ENCODE measurements at places on chromosomes 4 and X.

DNA sequence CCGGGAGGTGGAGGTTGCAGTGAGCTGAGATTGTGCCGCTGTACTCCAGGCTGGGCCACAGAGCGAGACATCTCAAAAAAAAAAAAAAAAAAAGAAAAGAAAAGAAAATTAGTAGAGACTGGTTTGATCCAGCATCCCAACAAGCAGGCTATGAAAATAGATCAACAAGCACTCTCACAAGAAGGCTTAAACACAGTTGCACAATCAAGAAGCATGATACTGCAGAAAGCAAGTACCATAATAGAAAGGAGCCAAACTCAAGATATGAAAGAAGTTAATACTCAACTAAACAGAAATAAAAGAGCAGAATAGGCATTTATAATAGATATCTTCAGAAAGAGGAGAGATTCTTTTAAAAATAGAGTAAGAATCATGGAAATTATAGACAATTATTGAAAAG is 10.6 kb downstream of the TLR6 start:
- DNase-seq = no peak

DNA sequence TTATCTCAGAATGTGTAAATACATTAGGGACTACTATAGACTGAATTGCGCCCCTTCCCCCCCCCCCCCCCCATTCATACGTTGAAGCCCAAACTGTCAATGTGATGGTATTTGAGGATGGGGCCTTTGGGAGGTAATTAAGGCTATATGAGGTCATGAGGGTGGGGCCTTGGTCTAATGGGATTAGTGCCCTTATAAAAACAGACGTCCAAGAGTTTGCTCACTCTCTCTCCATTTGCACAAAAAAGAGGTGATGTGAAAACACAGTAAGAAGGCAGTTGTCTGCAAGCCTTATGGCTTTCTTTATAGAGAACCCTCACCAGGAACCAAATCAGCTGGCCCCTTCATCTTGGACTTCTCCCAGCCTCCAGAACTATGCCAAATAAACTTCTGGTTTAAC is 15.3 kb downstream of the SPACA5 start:
- no peak for DNase-seq

DNA sequence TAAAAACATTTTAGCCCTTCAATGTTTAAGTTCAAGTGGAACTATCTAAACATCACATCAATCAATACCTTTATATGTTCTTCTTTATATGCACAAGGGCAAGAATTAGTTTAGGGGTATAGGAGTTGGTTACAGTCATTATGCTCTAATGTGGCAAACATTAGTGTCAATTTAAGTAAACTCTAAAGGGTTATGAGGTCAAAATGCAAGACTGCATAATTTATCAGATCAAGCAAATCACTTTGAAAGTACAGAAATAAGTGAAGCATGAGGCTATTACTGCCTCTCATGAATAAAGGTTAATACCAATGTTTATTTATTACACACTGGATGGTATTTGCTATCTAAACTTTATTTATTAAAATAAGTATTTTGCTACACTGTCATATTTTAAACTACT is 59.7 kb downstream of the MAB21L2 start:
- DNase-seq = no peak

DNA sequence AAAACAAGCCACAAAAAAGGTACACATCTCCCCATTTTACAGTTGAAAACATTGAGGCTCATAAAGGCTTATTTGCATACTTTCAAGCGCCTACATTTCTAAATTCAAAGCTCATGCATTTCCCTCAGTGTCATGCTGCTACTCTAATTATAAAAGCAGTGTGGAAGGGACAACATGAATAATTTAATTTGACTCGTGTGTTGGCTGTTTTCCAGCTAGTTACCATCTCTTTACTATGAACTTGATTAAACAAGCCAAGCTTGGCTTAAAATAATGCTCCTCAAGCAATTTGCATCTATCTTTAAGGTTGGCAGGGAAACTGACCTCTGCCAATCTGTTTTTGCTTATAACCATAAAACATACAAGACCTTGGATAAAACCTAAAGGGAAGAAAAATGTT is 252.5 kb upstream of the NEIL3 start:
- DNase-seq = no peak

DNA sequence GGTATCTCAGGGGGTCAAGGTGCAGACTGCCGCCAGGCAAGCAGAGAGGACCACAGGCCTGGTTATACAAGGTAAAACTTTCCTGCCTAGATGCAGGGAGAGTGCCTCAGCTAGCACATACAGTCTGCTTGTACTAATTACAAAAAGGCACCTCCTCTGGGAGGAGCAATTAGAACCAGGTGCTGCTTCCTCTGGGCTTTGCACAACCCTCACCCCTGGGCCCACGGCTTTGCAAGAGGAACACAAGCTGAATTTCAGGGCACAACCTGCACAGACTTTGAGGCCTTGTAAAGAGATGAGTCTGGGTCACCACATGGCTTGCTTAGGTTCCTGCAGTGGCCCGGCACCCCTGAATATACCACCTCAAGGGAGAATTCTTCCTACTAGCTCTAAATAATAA is 9.2 kb upstream of the CITED1 start:
- DNase-seq = no peak

DNA sequence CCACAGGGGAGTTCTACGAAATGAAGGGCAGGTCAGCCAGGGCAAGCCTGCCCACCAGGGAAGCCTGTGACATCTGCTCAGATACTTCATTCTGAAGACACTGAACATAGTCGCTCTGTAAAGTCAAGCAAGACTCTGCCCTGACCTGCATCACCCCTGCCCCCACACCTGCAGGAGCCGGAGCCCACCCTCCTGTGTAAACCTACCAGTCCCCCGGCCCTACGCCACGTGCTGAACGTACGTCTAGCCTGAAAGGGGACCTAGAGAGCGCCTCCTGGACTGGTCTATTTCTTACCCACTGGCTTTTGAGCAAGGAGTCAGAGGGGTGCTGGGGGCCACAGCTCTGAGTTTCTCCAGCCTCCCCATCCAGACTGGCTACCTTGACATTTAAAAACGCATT is 11.6 kb downstream of the CCNQ start:
- DNase-seq = no peak

DNA sequence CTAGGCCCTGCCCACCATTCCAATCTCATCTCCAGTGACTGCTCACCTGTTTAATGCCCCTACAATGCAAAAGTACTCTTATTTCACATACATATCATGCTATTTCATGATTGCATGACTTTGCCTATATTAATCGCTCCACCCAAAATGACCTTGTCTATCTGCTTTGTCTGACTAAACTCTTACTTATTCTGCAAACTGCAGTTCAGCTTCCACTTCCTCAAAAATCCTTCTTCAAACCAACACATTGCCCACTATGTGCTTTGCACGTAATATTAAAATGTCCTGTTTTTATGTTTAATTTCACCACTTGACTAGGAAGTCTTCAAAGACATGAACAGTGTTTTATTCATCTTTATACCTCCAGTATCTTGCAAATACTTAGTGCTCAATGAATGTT is 229.6 kb downstream of the OPHN1 start:
- DNase-seq = no peak

DNA sequence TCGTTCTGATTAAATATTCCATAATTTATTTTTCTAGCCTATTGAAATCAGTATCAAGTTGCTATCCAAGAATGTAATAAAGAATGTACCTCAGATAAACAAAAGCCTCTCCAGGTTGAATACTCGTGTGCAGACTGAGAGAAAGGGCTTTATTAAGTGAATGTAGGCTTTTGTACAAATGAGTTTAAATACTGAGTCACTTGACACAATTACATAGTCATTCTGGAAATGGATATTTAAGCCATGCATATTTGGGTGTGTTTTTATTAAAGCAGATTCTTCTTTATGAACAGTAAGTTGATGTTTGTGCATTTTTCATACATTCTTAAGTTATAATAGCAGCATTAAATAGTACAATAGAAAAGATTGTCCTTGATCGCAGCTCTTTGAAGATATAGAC is 139.8 kb upstream of the GK2 start:
- DNase-seq = no peak

GRCh38 chr4:107366900-107367299 is 330.8 kb upstream of the DKK2 start:
- DNase-seq = no peak

- DNase-seq = peak; percentile 20
These were observed 456.9 kb downstream of the CCSER1 start for GRCh38 chr4:90584051-90584450.

GRCh38 chr4:15976456-15977447 is 13.8 kb upstream of the FGFBP2 start:
- DNase-seq = no peak

DNA sequence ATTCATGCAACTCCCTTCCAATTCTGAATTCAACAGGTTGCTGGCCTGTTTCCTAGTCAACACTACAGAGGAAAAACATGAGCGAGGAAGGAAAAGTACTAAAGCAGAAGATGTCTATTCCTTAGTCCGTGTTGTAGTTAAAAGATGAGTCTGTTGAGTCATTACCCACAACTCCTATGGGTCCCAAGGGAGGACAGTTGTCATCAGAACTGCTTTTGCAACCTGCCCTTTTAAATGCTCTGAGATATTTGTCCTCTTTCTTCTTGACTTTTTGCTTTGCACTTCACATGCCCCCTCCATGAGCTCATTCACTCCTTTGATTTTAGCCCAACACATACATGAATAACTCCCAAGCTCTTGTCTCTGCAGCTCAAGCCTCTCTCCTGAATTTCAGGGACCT is 119.2 kb downstream of the CORIN start:
- DNase-seq = no peak

- DNase-seq = no peak
These were observed 27.6 kb downstream of the CLCN5 start for GRCh38 chrX:49949961-49950360.

GRCh38 chr4:22187203-22187820 is 238.7 kb upstream of the KCNIP4 start:
- no peak for DNase-seq

GRCh38 chrX:123464709-123465108 is 268.1 kb downstream of the THOC2 start:
- peak; percentile 39 for DNase-seq

DNA sequence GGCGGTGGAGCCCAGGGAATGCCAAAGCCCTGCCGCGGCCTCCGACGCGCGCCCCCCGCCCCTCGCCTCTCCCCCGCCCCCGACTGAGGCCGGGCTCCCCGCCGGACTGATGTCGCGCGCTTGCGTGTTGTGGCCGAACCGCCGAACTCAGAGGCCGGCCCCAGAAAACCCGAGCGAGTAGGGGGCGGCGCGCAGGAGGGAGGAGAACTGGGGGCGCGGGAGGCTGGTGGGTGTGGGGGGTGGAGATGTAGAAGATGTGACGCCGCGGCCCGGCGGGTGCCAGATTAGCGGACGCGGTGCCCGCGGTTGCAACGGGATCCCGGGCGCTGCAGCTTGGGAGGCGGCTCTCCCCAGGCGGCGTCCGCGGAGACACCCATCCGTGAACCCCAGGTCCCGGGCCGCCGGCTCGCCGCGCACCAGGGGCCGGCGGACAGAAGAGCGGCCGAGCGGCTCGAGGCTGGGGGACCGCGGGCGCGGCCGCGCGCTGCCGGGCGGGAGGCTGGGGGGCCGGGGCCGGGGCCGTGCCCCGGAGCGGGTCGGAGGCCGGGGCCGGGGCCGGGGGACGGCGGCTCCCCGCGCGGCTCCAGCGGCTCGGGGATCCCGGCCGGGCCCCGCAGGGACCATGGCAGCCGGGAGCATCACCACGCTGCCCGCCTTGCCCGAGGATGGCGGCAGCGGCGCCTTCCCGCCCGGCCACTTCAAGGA is at the start of gene FGF2:
Gene FGF2 (plus strand): TSS at position 279 of the 705 bp plus-strand sequence. CDS start 344 bp downstream, at position 623.
- peak; percentile 50 for DNase-seq

- no peak for DNase-seq
These were observed 160.6 kb upstream of the RPS6KA3 start for GRCh38 chrX:20427173-20427770.

DNA sequence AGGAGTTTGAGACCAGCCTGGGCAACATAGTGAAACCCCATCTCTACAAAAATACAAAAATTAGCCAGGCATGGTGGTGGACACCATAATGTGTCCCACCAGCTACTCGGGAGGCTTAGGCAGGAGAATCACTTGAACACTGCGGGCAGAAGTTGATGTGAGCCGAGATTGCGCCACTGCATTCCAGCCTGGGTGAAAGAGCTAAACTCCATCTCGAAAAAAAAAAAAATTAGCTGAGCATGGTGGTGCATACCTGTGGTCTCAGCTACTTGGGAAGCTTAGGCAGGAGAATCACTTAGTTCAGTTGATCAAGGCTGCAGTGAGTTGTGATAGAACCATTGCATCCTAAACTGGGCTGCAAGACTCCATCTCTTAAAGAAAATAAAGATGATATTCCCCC is 91.2 kb downstream of the PLS3 start:
- no peak for DNase-seq

GRCh38 chrX:44012484-44013096 is 39.4 kb upstream of the NDP start:
- peak; percentile 94 for DNase-seq

- no peak for DNase-seq
These were observed 179.4 kb downstream of the RBM46 start for GRCh38 chr4:154960476-154960875.

DNA sequence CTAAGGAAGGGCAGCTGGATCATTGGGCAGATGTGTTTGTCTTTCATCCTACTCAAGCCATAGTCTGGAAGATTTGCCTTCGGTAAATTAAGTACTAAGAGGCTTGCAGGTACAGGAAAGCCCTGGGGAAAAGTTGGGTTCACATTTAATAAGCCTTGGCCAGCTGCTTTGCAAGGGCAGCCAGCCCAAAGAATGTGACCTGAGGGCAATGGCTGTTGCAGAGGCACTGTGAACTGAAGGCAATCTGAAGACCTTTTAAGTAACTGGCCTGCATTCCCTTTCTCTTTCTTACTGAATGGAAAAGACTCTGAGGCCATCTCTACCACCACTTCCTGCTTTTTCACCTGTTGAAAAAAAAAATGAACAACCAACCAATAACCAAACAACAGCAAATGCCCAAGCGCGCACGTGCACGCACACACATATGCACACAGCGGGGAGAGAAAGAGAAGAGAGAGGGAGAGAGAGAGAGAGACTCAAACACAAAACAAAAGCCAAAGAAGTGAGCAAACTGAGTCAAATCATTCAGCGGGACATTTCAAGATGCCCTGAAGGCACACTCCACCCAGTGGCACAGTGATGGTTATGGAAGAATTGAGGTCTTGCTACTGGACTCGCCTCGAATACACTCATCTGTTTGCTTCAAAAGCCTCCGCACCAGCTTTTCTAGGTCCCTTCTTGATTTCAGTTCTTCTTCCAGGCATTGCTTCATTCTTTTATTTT is 19.6 kb downstream of the CD40LG start:
- no peak for DNase-seq

- DNase-seq = peak; percentile 62
These were observed 78.7 kb upstream of the DCLK2 start for GRCh38 chr4:149999485-150000074.

- no peak for DNase-seq
These were observed 14.5 kb upstream of the EXOC1 start for GRCh38 chr4:55838952-55839351.

GRCh38 chr4:94519925-94520789 is 68.4 kb downstream of the PDLIM5 start:
- DNase-seq = peak; percentile 24

- DNase-seq = no peak
These were observed 413.2 kb upstream of the TECRL start for GRCh38 chr4:64822405-64822804.

GRCh38 chr4:130395871-130396270 is 1299.9 kb downstream of the C4orf33 start:
- no peak for DNase-seq

GRCh38 chrX:50188859-50189600 is 11.8 kb downstream of the AKAP4 start:
- no peak for DNase-seq

Measured in common myeloid progenitor, CD34-positive (primary cell).